ENCODE measurements at places on chromosomes 13 and 19.

GRCh38 chr19:11337080-11337479 lies 2.4 kb downstream of the RAB3D start:
- peak; percentile 4 for DNase-seq

DNA sequence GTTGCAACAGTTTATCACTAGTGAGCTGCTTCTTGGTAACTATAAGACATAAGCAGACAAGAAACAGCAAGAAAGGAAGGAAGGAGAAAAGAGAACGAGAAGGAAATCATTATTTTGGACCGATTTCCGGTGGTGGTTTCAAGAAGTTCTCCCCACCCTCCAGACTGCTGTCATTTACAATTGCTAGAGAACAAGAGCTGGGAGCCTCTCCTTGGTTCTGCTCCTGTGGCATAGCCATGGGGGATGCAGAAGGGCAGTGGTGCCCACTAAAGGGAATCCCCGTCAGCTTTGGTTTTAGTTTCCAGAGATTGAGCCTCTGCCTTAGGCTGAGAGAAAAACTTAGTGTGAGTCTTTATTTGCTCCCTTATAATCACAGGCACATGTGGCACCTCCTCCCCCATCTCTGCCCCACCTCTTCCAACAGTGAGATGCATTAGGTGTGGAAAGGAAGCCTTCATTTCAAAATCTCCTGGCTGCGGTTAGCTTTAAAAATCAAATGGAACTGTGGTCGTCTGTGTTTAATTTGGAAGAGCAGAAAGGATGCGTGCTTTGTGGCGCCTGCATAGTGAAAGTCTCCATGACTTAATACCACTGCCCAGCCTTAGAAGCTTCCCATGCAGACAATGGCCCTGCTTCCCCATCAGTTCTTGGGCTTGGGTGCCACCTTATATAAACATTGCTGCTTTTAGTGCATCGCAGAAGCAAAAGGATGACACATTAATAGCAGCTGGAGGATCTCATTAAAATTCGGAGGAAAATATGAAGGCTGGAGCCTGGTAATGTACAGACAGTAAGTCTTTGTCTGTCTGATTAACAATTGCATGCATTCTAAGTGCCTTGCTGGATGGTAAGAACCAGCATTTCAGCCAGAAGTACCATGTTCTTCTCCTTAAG lies 25.0 kb downstream of the LRCH1 start:
- DNase-seq: no peak

DNA sequence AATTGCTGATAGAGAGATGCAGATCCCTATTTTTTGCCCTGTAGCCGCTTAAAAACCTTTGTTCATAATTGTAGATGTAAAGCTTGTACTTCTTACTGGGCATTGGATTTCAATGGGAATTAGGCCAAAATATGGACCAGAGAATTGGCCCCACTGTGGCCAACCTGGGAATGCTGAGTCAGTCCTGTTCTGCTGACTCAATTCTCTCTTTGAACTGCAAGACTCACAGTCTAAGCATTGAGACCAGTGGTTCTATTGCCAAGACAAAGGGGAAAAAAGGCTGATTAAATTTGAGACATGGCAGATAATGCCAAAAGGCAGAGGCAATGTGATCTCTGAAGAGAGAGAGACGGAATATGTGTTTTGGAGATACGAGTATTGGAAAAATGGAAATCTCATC lies 72.5 kb upstream of the UBL3 start:
- no peak for DNase-seq

- DNase-seq: no peak
Observed at GRCh38 chr13:108958013-108958376, 328.6 kb downstream of the MYO16 start.

DNA sequence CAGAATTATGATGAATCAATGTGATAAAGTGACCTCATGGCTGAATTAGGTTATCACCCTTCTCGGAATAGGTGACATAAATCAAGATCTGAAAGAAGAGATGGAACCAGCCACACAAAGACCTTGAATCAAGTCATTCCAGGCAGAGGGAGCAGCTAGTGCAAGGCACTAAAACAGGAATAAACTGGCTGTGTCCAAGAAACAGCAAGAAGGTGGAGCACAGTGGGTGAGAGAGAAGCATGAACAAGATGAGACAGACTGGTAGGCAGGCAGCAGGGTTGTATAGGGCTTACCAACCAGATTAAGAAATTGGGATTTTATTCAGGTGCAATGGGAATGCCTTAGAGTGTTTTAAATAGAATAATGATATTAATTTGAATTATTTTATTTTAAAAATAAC lies 470.3 kb downstream of the PCDH20 start:
- DNase-seq: no peak

DNA sequence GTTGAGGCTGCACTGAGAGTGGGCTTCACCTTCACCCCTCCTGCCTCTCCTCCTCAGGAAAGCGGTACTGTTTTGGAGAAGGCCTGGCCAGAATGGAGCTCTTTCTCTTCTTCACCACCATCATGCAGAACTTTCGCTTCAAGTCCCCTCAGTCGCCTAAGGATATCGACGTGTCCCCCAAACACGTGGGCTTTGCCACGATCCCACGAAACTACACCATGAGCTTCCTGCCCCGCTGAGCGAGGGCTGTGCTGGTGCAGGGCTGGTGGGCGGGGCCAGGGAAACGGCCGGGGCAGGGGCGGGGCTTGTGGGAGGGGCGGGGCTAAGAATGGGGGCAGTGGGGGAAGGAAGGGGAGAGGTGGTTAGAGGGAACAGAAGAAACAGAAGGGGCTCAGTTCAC lies 7.5 kb downstream of the CYP2A13 start:
- DNase-seq: no peak

GRCh38 chr19:18504886-18505610 lies 16.8 kb downstream of the ELL start:
- no peak for DNase-seq

- DNase-seq: no peak
Observed at GRCh38 chr13:97403893-97404750, 29.8 kb upstream of the RAP2A start.

- DNase-seq: no peak
Observed at GRCh38 chr13:81211713-81212112, 870.8 kb upstream of the SPRY2 start.

DNA sequence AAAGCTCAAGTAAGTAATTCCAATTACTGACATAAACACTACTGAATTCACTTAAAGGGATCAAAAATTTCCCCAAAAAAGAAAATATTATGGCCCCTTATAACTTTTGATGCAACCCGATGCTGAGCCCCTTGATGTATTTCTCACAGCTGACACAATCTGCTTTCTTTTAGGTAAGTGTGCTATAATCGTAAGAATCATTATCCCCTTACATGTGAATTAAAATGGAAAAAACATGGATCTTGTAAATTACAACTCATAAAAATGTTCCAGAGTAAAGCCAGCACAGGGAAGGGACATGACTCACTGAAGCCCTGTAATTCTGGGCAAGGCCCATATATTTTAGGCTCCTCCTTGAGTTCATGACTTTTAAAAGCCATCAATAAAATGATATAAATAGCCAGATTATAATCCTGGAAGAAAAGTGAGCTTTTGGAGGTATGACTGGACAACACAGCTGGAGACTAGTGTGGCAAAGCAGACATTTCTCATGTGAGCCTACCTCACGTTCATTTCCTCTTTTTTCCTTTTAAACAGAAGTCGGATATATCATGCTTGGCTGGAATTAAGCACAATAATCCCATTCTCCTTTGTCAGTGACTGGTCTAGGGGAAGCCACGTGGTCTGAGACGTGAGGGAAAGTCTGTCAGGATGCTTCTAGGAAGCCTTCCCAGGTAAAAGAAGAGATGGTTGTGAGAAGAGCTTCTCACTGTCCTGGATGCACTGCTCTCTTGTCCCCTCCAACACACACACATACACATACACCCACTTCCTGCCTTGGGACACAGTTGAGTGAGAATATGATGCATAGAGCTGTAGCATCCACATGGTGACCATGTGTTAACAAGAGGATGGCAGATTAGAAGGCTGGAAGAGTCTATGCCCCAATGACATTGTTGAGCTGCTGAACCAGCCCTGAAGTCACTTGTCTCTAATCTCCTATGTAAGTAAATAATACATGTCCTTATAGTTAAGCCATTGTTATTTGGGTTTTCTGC lies 165.4 kb downstream of the RGCC start:
- no peak for DNase-seq

- peak; percentile 5 for DNase-seq
Observed at GRCh38 chr13:36639610-36640009, 34.2 kb upstream of the SERTM1 start.

GRCh38 chr19:43306097-43306496 lies 36.8 kb upstream of the PSG9 start:
- DNase-seq: no peak

GRCh38 chr13:45817833-45818232 lies 33.7 kb downstream of the SIAH3 start:
- DNase-seq: no peak

GRCh38 chr19:4570402-4570801 lies 10.9 kb upstream of the SEMA6B start:
- DNase-seq: no peak

DNA sequence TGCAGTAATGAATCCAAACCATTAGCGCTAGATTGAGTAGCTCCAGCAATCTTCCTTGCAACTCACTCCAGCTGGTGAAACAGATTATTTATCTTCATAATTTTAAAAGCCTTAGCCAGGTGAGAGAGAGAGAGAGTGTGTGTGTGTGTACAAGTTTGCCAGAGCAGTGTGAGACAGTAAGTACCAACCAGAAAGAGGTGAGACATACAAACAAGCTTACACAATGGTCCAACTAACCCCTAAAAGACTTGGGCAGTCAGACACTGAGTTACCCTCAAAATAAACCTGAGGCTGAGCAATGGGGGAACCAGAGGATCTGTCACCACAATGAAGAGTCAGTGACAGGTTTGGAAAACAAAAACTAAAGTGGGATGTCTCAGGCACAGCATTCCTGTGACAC lies 8.1 kb upstream of the THSD1 start:
- DNase-seq: no peak

DNA sequence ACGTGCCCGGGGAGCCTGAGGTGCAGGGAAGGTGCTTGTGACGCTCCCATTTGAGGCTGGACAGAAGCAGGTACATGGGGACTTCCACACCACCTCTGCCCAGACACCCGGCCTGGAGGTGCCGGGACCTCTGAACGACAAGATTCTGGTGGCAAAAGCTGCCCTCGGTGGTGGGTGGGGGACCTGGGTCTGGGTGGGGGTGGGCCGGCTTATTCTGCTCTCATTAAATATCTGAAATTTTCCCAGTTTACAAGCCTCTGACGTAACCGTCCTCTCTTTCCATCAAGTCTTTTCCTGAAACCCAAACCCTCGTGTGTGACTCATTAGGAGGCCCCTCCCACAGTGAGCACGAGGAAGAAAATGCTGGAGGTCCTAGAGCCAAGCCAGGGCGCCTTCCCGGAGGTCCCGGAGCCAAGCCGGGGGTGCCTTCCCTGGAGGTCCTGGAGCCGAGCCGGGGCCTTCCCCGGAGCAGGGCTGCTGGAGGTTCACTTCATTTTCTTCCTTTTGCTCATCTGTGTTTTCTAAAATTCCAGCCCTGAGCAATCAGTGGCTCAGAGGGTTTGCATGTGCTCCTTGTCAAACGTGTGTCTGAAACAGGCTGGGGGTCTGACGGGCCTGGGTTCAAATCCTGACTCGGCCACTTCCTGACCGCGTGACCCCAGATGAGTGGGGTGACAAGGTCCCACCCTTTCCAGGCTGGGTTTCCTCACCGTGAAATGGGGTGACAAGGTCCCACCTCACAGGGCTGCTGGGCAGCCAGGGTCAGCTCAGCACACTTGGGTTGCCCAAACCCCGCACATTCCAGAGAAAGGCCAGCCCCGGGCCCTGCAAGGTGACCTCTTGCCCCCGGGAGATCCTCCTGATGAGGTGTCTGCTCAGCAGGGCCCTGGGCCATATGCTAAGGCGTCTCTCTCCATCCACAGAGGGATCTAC lies 10.0 kb downstream of the CFD start:
- DNase-seq: no peak
